Fibroblast of lung (primary cell): ENCODE measurements at places on chromosomes 1 and 21.

- no peak for DNase-seq
Observed at GRCh38 chr1:167268347-167268787, 47.7 kb downstream of the POU2F1 start.

- DNase-seq, result no peak
Observed at GRCh38 chr1:19831441-19831840, 16.4 kb upstream of the RNF186 start.

DNA sequence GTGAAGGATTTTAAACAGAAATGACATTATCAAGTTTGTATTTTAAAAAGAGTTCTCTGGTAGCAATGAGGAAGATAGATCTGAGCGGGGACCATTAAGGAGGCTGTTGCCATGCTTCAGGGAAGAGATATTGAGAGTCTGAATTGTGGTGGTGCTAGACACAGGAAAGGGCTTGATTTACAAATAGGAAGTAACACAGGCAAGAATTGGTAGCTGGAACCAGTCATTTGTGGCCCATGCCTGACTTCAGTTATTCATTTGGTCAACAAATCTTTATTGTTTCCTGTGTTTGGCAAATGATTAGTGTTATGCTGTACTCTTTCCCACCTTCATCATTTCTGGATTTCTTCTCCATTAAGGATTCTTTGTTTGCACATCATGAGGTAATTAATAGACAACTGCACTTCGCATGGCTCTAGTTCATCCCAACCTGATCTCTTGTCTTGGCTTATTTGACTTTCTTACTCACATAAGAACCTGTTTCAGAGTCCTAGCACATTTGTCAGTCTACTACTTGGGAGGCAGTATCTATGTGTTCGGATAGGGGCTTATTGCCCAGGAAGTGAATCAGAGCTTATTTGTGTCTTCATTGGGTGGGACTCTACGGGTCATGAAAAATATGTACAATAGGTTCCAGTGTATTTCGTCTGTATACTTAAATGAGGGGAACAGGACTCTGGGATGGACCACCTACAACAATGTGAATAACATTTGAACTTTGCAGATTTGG, 32.3 kb downstream of the EEIG2 start:
- no peak for DNase-seq

- DNase-seq, result peak; percentile 90
Observed at GRCh38 chr1:84504580-84505492, 1.4 kb upstream of the SPATA1 start.

DNA sequence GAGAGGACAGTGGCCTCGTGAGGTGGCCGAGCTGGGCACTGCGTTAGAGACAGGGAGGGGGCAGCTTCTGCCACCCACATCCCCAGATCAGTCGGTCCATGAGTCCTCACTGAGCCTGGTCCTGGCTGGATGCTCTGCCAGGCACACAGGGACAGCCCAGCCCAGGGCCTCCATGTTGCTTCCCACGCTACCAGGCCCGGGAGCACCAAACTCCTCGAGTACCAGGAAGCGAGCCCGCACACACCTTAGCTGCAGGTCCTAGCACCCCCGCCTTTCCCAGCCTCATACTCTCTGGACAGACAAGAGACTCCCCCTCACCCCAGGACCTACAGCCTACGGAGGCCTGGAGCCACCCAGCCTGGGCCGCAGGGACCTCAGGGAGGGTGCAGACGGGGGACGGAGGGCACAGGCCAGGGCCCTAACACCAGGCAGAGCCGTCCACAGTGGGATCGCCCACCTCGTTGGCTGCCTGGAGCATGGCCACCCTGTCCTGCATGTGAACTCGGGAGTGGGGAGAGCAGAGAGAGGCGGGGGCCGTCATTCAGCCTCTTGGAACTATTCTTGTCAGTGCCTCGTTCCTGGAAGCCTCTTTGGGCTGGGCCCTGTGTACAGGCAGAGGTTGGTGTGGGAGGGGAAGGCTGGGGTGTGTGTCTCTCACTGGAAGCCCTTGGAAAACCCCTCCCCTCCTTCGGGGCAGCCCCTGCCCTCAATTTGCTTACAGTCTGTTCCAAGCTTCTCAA, 90.9 kb upstream of the RUNX3 start:
- no peak for DNase-seq

- DNase-seq, result peak; percentile 65
Observed at GRCh38 chr21:42039470-42039901, 29.3 kb upstream of the ZBTB21 start.

DNA sequence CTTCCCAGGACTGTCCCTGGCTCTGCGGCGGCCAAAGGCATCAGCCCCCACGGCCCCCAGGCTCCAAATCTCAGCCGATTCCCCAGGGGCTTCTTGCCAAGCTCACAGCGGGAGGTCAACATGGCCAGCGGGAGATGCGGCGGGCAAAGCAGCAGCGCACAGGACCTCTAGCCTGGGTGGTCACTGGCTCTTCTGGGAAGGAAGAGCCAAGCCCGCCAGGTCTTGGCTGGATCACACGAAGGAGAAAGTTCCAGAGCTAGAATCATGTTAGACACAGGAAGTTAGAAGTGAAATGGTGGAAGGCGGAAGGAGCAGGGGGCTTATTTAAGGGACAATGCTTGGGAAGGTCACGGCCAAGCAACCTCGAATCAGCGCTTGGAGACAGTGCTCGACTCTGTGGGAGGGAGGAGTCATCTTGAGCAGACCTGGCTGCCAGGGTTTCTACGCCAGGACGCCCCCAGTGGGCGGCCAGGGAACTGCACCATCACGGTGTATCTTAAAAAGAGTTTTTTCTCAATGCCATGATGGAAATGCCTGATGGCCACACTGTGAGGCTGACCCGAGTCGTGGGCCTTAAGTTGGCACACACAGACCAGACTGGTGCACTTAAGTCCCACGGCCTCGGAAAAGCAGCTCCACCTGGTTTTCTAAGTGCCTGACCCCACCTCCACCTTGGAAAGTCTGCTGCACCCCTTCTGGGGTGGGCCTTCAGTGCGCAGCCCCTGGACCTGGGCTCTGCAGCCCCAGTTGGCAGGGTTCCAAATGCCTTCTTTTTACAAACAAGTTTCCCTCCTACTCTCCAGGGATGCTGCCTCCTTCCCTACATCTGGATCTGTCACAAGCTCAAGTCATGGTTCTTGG, 29.3 kb downstream of the SLC66A1 start:
- DNase-seq, result peak; percentile 51

DNA sequence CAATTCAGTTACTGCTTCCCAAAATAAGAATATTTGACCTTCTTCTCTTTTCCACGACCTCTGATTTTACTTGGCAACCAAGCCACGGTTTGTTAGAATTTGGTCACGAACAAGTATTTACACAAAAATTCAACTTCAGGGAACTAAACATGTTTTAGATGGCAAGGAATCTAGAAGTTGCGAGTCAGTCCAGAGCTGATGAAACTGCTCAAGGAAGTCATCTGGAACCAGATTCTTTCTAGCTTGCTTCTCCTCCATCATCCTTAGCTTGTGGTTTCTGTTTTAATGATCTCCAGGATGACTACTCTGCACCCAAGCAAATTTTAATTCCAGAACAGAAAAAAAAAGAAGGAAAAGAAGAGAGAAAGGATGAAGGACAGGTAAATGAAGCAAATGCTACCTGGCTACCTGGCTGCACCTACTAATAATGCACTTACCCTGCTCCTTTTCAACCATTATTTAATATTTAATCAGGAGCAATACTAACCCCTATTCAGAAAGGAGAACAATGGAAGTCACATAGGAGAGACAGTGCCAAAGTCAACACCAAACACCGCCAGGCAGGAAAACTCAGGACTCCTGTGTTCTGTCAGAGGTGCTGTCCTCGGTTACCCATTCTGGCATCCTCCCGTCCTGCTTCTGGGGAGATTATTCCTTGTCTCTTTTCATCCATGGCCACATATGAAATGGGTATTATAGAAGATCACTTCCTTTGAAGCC, 54.2 kb upstream of the RGS7 start:
- DNase-seq, result peak; percentile 51

DNA sequence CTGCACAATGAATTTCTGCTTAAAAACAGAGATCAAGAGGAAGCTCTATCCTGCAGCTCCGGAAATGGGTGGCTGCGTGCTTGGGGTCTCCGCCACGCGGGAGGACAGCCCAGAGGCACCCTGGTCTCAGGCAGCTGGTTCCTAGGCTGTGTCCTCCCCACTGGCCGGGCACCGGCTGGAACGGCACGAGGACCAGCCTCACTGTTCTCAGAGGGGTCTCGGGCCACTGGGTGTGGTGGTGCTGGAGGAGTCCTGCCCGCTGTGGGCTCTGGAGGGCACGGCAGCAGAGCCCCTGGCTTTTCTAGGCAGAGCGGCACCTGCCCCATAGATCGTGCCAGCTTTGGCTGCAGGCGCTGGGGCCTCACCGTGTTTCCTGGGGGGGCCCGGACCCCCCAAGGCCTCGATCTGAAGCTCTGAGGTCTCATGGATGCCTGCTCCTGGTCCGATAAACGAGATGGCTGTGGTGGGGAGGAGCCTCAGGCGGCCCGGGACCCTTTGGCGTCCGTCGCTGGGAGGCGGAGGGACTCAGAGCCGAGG, 8.2 kb upstream of the RNF223 start:
- no peak for DNase-seq

DNA sequence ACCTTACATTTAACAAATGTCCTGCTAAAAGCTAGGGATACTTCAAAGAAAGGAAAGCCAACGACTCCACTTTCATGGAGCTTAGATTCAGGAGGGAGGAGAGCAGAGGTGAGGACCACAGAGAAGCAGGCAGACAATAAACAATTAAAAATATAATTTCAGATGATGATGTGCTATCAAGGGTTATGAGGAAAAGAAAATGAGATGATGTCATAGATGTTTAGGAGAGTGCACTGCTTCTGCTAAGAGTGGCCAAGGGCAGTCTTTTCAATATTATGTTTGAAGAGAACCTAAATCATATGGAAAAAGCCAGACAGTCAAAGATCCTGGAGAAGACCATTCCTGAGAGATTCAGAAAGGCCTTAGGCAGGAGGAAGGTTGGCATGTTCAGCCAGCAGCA, 66.6 kb upstream of the HOOK1 start:
- no peak for DNase-seq

GRCh38 chr1:204105131-204105515, 32.2 kb downstream of the SOX13 start:
- DNase-seq, result no peak

- DNase-seq, result no peak
Observed at GRCh38 chr1:31587720-31588423, 11.6 kb downstream of the TINAGL1 start.

- no peak for DNase-seq
Observed at GRCh38 chr1:188364927-188365449, 1536.2 kb downstream of the PLA2G4A start.

- no peak for DNase-seq
Observed at GRCh38 chr1:34013958-34014737, 150.3 kb downstream of the HMGB4 start.

DNA sequence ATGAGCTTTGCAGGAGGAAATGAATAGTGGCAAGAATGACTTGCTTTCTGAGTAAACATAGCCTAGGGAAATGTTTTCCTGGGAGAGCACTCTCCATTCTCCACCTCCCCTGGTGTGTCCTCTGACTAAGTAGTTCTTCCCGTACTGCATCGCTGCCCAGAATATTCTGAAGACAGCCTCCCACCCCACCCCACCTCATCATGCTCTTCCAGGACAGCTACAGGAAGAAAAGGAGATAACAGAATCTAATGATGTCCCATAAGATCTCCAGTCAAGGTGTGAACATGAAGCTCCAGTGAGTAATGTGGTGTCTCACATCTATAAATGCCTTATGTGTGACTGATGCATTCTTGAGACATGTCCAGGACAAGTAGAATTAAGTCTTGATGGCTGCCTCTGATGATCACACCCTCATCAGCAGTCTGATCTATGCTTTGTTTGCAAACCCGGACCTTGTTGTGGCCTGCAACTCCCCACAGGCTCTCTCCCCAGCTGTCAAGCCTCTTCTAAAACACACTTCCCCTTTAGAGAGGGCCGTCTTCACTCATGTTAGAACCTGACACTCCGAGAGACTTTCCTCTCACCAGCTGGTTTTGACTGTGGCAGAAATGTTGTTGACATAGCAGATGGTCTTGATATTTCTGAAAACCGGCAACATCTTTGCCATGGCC, 183.0 kb downstream of the CYYR1 start:
- peak; percentile 20 for DNase-seq

DNA sequence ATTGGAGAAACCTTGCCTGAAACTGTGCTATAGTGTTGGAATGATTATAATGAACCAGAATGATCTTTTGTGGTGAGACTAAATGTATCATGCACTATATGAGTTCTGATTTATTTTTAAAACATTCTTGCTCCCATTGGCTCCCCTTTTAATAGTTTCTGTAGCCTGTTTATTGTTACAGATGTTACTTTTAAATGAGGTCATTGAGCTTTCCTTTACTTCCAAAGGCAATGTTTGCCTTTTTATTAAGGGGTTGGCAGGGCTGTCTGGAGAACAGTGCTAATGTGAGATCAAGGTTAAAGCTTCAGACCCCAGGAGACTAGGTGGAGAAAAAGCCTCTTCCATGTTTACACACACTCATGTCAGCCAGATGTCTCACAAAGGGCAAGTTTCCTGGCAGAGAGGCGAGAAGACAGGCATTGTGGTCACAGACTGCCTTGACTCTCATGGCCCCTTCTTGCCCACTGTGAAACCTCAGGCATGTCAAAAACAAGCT, 120.6 kb upstream of the RAVER2 start:
- peak; percentile 57 for DNase-seq

GRCh38 chr1:185412385-185413087, 95.5 kb upstream of the IVNS1ABP start:
- no peak for DNase-seq

- no peak for DNase-seq
Observed at GRCh38 chr1:75234562-75234961, 100.4 kb downstream of the LHX8 start.

GRCh38 chr1:71296551-71297134, 215.8 kb upstream of the ZRANB2 start:
- DNase-seq, result peak; percentile 8

GRCh38 chr1:3466366-3467075, 12.1 kb downstream of the ARHGEF16 start:
- no peak for DNase-seq

- DNase-seq, result no peak
Observed at GRCh38 chr1:181075766-181076350, 12.6 kb upstream of the IER5 start.

DNA sequence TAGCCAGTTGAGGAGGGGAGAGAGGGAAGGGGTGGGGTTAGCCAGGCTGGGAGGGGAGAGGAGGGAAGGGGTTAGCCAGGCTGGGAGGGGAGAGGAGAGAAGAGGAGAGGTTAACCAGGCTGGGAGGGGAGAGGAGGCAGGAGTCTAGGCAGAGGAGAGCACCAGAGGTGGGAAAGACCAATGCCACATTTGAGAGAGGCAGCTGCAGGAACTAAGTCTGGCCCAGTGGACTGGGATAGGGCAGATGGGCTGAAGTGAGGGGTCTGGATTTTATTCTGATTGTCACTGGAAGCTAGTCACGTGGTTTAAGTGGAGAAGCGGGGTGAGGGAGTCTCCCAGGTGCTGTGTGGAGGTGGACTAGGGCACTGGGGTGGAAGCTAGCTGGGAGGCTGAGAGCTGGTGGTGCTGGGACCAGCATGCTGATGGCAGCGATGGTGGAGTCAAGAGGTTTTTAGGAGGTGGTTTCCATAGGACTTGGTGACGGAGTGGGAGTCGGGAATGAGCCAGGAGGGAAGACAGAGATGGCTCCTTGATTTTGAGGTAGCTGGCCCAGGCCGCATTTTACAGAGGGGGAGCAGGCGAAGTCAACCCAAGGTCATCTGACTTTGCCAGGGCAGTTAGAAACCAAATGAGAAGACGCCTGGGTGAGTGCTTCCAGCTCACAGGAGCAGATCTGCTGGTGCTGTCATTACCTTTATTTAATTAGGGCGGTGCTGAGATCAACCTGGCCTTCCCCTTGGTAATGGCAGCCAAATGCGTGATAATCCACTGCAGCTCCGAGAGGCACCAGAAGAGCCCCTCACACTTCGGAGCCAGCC, 42.8 kb downstream of the DISP3 start:
- no peak for DNase-seq
